ENCODE measurements at places on chromosomes 16 and 17.
A peak's percentile ranks its signal among the peaks of the same experiment; 100 is the strongest.

DNA sequence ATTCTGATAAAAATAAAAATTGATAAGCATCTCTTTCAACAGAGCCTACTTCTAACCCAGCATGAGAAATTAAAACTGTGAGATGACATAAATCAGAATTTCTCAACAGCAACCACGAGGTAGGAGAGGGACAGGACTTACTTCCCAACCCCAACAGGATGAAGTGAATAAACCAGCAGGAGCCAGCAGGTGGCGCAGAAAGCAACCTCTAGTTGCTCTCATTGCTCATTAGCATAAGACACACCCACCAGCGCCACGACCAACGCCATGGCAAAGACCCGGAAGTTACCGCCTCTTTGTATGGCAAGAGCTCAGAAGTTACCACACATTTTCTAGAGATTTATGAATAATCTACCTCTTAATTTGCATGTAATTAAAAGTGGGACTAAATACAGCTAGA, 189.4 kb upstream of the CDH8 start:
- DNase-seq, result peak; percentile 9

GRCh38 chr16:71352963-71353460, 5.5 kb upstream of the CALB2 start:
- no peak for DNase-seq

DNA sequence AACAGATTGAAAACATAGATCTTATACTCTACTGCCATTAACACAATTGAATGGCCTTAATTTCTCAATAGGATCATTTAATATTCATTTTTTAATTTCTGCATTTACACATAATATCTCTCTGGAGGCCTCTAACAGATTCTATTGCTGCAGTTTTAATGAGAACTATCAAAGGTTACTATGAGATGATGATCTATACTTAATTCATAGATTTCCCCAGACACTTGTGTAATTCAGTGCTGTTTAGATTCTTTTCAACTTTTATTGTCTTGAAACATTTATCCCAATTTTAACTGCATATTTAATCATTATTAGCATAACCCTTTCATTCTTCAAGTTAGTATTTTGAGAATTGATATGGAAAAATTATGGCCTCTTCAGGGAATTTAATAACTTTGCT, 1056.5 kb upstream of the CDH8 start:
- no peak for DNase-seq

DNA sequence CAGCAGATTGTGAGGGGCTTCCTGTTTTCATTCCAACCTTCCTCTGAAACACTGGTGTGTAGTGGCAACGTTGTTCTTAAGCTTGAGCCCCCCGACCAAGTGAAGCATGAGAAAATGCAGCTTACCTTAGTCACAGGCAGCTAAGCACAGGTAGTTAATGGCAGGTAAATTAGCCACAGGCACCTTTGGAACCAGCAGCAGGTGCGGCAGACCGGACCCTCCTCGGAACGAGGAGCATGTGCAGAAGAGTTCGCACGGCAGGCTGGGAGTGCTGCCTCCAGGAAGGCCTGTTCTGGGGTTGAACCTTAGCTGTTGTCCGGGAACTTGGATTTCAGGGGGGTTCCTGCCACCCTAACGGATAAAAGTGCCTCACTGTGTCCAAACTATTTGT, 7.2 kb upstream of the IRF8 start:
- DNase-seq, result no peak

GRCh38 chr16:89506791-89507191, 1.4 kb upstream of the SPG7 start:
- DNase-seq, result no peak

DNA sequence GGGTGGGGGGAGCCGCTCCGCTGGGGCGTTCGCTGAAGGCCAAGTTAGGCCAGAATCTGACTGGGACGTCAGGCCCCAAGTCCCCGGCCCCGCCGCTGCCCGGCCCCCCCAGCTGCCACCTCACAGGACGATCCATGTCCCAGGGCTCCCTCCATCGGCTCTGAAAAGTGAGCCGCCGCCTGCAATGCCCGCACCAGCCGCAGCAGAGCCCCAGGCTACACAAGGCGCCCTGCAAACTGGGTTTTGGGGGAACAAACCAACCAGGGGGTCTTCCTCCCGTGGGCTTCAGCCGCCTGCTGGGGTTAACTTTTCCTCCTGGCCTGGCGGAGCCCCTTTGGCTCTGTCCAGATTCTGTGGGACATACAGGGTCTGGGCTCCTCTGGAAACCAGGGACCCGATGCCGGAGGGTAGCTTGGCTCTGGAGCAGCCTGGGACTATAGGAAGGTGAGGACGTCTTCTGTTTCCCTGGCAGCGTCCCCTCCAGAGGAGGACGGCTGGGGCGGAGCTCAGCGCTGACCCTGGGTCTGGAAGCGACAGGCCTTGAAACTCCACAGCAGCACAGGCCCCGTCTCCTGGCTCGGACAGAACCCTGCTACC, 835 bp downstream of the NME4 start:
- DNase-seq, result peak; percentile 61

DNA sequence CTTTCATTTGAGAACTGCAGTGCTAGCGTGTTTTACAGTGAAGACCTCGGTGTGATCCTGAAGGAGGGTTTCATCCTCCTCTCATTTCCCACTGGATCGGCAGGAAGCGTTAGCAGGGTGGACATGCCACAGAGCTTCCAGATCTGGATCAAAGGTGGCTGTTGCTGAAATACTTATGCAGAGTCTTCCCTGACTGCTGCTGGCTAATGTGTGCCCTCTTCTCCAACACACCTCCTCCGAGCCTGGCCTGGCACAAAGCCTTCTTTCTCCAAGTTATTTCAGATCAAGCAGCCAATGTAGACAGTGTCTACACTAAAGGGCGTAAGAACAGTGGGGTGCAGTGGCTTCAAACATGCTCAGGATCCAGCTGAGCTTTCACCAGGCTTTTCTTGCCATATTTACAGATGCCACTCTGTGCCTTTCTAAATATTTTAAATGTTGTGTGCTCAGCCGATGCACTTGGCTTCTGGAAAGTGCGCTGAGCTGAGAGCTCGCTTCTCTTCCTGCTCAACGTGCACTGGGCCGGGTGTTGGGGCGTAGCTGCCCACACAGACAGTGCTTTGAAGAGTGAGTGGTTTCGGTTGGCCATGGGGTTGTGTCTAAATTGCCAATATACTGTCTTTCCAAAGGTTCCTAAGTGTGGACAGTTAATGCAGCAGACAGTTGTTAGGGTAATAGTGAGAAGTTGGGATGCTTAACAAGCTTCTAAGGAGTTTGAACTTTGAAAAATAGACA, 2.1 kb downstream of the ZNF750 start:
- no peak for DNase-seq

DNA sequence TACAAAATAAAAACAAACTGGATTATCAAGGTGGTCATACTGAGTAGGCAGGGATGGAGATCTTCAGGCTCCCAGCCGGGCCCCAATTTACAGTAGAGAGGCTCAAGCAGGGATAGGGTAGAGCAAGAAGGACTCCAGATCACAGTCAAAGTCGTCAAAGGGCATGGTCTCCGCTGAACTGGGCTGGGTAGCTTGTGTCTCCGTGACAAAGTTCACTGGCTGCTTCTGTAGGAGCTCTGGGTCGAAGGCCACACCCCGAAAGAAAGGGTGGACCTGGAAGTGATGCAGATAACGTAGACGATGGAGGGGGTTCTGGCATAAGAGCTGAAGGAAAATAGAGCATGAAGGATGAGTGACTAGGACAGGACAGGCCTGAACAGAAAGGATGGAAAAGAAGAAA, 3.6 kb downstream of the RSKR start:
- DNase-seq, result no peak

DNA sequence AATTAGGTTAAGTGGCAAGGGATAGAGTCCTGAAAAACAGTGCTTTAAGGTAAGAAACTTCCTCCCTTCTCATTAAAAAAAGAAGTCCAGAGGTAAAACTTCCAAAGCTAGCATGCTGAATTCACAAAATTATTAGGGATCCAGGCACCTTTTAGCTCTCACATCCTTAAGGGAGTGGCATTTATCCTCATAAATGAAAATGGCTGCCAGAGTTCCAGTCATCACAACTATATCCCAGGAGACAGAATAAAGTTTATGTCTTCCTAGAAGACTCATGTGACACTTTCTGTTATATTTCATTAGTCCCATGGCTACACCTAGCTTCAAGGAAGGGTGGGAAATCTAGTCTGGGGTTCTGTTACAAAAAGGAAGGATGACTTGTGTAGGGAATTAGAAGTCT, 23.3 kb upstream of the ADORA2B start:
- DNase-seq, result no peak

DNA sequence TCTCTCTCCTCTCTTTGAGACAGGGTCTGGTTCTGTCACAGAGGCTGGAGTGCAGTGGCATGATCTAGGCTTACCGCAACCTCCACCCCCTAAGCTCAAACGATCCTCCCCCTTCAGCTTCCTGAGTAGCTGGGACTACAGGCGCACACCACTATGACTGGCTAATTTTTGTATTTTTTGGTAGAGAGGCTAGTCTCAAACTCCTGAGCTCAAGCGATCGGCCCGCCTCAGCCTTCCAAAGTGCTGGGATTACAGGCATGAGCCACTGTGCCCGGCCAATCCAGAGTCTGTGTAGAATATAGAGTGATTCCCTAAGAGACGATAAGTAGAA, 65.8 kb upstream of the RPH3AL start:
- no peak for DNase-seq

GRCh38 chr17:3959921-3960601, 4.2 kb downstream of the ATP2A3 start:
- no peak for DNase-seq

- DNase-seq, result no peak
Measured at GRCh38 chr16:88640498-88641247, 2.3 kb downstream of the IL17C start.

- no peak for DNase-seq
Measured at GRCh38 chr16:29321585-29321984, 84.9 kb downstream of the NPIPB11 start.

DNA sequence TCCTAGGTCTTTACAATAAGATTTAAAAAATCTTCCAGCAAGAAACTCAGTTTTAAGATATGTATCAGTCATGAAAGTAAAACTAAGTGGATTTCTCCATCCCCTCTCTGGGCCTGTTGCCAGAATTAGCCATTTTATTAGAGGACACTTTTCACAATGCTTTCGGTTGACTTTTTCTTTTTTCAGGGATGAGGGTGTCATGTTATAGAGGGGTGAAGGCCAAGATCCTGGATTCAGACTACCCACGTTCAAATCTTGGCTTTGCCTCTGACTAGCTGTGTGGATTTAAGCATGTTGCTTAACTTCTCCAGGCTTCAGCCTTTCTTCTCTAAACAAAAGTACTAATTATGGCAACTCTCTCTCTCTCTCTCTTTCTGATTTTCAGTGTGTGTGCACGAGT, 111.7 kb upstream of the COX10 start:
- DNase-seq, result peak; percentile 59

- DNase-seq, result no peak
Measured at GRCh38 chr16:3992297-3993051, 112.0 kb upstream of the CREBBP start.

DNA sequence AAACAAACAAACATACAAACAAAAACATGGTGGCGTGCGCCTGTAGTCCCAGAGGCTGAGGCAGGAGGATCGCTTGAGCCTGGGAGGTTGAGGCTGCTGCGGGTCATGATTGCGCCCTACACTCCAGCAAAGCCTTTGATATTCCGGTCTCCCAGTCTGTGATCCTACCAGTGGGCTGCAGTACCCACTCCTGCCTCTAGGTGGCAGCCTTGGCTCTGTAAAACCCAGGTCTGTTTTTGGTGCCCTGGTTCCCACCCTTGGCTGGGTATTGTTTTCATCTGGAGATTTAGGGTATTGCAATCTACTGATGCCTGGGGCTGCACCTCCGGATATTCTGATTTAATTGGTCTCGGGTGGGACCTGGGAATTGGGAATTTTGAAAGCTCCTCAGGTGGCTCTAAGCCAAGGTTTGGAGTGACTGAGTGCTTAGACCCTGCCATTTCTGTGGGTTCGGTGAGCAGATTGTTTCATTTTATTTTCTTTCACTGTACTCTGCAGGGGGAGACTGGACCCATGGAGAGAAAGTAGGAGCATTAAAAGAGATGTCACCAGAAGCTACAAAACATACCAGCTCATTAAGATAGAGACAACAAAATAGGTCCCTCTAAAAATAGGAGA, 40.5 kb downstream of the MYH3 start:
- DNase-seq, result peak; percentile 83

- no peak for DNase-seq
Measured at GRCh38 chr16:58028541-58029070, 3.1 kb downstream of the MMP15 start.

DNA sequence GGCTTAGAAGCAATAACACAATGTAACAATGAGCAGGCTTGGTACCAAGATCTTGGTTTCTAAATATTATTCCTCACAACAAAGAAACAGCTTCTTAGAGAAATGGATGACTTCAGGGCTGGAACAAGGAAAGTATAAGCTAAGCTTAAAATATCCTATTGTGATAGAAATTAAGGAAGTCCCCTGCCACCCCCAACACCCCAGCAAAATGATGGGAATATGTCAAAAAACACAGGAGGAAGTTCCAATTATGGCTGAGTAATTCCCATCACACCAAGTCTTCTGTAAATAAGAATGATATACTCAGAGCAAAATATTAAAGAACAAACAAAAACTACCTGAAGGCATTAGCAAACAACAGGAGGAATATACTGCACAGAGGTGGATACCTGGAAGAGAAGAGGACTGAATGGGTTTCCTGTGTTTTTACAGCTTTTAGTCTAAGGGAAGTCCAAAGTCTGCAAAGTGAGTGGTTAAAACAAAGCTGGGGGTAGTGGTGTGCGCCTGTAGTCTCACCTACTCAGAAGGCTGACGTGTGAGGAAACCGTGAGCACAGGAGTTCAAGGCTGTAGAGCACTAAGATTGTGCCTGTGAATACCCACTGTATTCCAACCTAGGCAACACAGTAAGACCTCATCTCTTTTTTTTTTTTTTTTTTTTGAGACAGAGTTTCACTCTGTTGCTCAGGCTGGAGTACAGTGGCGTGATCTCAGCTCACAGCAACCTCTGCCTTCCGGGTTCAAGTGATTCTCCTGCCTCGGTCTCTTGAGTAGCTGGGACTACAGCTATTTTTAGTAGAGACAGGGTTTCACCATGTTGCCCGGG, 17.1 kb upstream of the ATP6V0A1 start:
- DNase-seq, result no peak

GRCh38 chr16:58418026-58418425, 25.8 kb downstream of the GINS3 start:
- no peak for DNase-seq

GRCh38 chr17:41519501-41520224, 973 bp upstream of the KRT15 start:
- DNase-seq, result no peak

DNA sequence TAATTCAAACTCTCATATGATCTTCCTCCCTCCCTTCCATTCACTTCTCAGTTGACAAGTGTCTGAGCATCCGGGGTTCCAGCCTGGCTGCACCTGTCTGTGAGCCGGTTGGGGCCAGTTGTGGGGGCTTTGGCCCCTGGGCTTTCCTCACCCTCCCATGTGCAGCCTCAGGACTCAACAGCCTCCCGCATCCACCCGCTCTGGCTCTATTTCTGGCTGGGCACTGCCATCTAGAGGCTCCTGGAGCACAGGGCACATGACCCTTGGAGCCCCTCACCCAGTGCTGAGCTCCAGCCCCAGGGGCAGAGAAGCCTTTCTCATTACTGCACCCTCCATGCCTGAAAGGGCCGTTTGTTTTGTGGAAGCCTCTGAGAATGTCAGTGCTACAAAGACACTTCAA, 43.3 kb downstream of the HAPSTR1 start:
- DNase-seq, result peak; percentile 56

- no peak for DNase-seq
Measured at GRCh38 chr16:72864130-72864833, 183.6 kb downstream of the ZFHX3 start.
